ENCODE measurements at places on chromosomes 11 and 22.

GRCh38 chr11:15526859-15527450 lies 412.2 kb downstream of the INSC start:
- no peak for DNase-seq

GRCh38 chr11:124878759-124879492 lies 13.7 kb downstream of the ROBO3 start:
- DNase-seq = no peak

DNA sequence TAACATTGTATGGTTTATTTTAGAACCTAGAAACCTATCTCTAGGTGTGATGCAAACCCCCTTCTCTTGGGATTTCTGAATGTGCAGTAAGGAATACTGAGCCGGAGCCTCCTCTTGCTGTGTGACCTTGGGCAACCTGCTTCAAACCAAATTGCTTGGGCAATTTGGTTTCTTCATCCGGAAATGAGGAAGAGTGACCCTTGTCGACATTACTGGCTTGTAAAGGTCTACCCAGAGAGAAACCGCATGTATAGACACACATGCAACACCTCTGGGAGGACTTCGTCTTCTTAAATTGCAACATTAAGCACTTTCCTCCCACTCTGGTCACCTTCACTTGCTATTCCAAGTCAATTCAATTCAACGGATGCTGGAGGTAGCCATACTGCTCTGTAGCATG lies 19.6 kb upstream of the TP53I11 start:
- no peak for DNase-seq

DNA sequence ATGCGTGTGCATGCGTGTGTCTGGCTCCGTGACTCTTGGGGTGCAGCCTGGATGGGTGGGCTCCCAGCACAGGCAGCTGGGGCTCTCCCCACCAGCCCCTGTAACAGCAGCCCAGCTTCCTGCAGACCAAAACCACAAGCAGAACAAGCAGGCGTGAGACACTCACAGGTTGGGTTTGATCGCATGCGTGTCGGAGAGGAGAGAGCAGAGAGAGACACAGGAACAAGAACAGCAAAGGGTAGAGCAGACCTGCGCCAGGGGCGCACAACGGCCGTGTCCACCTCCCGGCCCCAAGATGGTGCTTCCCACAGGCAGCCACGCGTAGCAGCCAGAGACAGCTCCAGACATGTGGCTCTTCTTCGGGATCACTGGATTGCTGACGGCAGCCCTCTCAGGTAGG lies at the start of gene CD6:
Gene CD6 (plus strand): TSS at position 161 of the 400 bp plus-strand sequence. CDS start 186 bp downstream, at position 347.
- DNase-seq = no peak

DNA sequence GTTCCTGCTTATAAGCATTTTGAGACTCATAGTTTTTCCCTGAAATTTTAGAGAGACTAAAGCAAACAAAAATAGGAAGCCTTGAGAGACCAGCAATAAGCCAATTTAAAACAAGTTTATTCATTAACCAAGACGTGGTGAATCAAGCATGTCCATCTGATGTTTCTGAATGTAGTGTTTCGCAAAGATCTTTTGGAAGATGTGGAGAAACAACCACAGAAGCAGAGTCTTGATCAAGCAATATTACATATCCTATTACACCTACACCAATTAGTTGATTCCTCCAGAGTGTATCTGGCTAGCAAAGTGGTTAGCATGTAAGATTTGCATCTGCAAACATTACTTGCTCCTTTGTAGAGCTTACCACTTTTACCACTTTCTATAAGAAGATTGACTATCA lies at the start of gene OVCH2:
Gene OVCH2 (minus strand): TSS at position 101 of the 400 bp plus-strand sequence. CDS start 83 bp downstream, at position 18.
- no peak for DNase-seq

DNA sequence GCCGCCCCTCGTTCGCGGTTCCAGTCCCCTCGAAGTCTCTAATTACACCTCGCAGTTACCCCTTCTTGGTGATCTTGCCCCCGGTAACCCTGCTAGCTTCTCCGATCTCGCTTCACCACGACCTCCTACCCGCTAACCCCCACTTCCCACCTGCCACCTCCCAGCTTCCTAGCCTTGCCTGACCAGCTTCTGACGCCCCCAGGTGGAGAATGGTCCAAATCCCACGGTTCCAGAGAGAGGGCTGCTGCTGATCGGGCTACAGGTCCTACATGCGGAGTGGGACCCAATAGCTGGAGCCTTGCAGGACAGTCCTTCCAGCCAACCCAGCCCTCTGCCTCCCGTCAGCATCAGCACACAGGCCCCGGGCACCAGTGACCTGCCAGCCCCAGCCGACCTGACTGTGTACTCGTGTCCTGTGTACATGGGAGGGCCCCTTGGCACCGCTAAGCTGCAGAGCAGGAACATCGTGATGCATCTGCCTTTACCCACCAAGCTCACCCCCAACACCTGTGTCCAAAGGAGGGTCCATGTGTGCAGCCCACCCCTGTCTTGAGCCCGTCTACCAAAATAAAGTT lies 31.9 kb downstream of the RRP8 start:
- no peak for DNase-seq

Measured in neural progenitor cell (in vitro differentiated cells).